Activated naive CD4-positive, alpha-beta T cell treated with anti-CD3 and anti-CD28 coated beads, Interleukin-2, amount 10 ng/mL, durations not matched to agents 5 hours and 36 hours (primary cell): ENCODE measurements at places on chromosomes 7 and 10. TPM values are rescaled to one million over a fixed set of nuclear protein-coding genes. Genes with fewer than 3 reads are reported as not detected.

The CLDN12 gene
- 4.6 TPM for total RNA-seq

The NKX1-2 gene
- total RNA-seq, result not detected

The MPP7 gene
- total RNA-seq, result 24.0 TPM

The ITGB8 gene
- not detected for total RNA-seq

The TAS2R41 gene
- total RNA-seq, result not detected

The GNAI1 gene
- total RNA-seq, result 0.34 TPM

The CARD11 gene
- 134 TPM for total RNA-seq

The TLX1 gene
- not detected for total RNA-seq

The PPP1R9A gene
- total RNA-seq, result not detected

The ADAP1 gene
- total RNA-seq, result 14.1 TPM

The FGF8 gene
- total RNA-seq, result not detected

The UBE2H gene
- total RNA-seq, result 46.5 TPM

The LLCFC1 gene
- total RNA-seq, result not detected

The CLRN3 gene
- total RNA-seq, result not detected

The MCM7 gene
- 229 TPM for total RNA-seq

The STEAP1 gene
- total RNA-seq, result not detected

The KDM7A gene
- total RNA-seq, result 17.2 TPM

The PCGF6 gene
- total RNA-seq, result 11.1 TPM

The SPDYE5 gene
- 0.13 TPM for total RNA-seq

The CFAP58 gene
- total RNA-seq, result 0.13 TPM

The UTF1 gene
- not detected for total RNA-seq

The GRID2IP gene
- total RNA-seq, result 0.12 TPM

The FAM237B gene
- not detected for total RNA-seq

The CCDC3 gene
- not detected for total RNA-seq

The SPDYE8 gene
- not detected for total RNA-seq

The PTPN12 gene
- 19.3 TPM for total RNA-seq

The OPN1SW gene
- total RNA-seq, result not detected

The ASIC3 gene
- total RNA-seq, result 3.7 TPM

The LOXL4 gene
- not detected for total RNA-seq

The LSM8 gene
- total RNA-seq, result 47.8 TPM

The KCND2 gene
- total RNA-seq, result not detected

The TET1 gene
- 2.9 TPM for total RNA-seq

The TACC2 gene
- total RNA-seq, result not detected

The NPTX2 gene
- total RNA-seq, result not detected

The NRG3 gene
- total RNA-seq, result not detected

The PRPS1L1 gene
- not detected for total RNA-seq

The LRRC18 gene
- total RNA-seq, result not detected

The SEPHS1 gene
- total RNA-seq, result 60.2 TPM

The CCSER2 gene
- 85.1 TPM for total RNA-seq

The MKX gene
- total RNA-seq, result 0.08 TPM

The LIPJ gene
- not detected for total RNA-seq

The VSTM2A gene
- not detected for total RNA-seq

The OGA gene
- 156 TPM for total RNA-seq

The IGFBP3 gene
- total RNA-seq, result 3.6 TPM

The NKX6-2 gene
- total RNA-seq, result not detected

The GNAT3 gene
- total RNA-seq, result not detected

The ELMO1 gene
- 92.3 TPM for total RNA-seq

The PGAM2 gene
- total RNA-seq, result 0.25 TPM

The HILPDA gene
- total RNA-seq, result 23.5 TPM

The CYP3A7 gene
- not detected for total RNA-seq

The CLCN1 gene
- total RNA-seq, result not detected

The KCNMA1 gene
- total RNA-seq, result 0.38 TPM

The HHEX gene
- not detected for total RNA-seq

The ARID5B gene
- 74.0 TPM for total RNA-seq

The VWDE gene
- 2.5 TPM for total RNA-seq

The CFAP43 gene
- total RNA-seq, result not detected
